ENCODE measurements at places on chromosomes 6 and 20.

DNA sequence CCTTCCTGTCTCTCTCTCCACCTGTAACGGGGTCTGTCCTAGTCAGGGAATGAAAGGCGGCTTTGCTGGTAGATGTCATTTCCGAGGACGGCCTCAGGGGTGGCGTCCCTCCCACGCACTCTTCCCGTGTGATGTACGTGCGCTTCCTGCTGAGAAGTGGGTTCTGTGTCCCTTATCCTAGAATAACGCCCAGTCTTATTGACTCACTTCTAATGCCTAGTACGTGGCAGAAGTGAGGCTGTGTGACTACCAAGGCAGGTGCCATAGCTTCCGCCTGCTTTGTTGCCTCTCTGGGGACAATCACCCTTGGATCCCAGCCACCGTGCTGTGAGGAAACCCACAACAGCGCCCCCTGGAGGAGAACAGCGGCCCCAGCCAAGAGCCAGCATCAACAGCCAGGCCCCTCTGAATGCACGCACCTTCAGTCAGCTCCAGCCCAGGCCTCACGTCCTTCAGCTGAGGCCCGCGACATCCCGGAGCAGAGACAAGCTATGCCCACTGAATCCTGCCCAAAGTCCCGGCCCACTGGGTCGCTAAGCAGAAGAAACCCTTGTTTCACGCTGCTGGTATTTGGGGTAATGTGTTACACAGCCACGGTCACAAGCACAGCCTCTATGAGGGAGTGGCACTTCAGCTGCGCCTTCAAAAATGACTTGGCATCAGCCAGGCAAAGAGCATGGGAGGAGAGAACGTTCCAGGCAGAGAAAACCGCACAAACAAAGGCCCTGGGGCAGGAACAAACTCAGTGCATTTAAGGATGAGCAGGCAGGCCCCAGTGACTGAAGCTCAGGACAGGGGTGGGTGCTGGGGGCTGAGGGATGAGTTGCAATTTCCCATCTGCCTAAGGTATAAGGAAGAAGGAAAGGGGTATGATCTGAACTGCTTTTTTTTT, 224.2 kb downstream of the NFATC2 start:
- peak; percentile 61 for DNase-seq

GRCh38 chr6:69422475-69422874, 374.3 kb downstream of the LMBRD1 start:
- no peak for DNase-seq

DNA sequence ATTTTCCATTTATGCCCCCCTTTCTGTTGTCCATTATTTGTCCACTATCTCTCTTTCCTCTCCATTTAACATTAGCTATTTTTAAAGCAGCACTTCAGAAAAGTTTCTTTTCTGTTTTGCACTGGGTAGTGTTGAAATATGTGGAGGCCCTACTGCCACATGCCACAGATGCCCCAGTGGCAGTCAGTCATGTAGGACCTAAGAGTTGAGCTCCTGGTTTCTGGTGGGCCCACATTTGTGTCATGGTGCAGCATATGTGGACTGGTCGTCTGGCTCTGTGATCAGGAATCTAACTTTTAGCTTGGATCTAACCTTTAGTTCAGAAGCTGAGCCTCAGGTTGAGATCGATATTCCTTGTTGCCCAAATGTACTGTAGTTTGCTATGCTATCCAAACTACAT, 54.8 kb downstream of the HFE start:
- no peak for DNase-seq

- no peak for DNase-seq
These were observed 148.7 kb downstream of the PRL start for GRCh38 chr6:22147921-22148776.

DNA sequence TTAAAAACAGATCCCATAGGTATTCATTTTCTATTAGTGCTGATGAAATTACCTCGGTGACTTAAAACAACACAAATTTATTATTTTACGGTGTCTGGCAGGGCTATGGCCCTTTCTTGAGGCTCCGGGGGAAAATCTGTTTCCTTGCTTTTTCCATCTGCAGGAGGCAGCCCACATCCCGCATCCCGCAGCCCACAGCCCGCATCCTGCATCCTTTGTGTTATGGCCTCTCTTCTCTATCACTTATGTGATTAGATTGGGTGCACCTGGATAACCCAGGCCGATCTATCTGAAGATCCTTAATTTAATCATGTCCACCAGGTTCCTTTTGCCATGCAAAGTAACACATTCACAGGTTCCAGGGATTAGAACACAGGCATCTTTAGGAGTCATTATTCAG, 407.8 kb downstream of the CDC5L start:
- DNase-seq, result no peak

GRCh38 chr6:90701146-90701781, 114.4 kb upstream of the MAP3K7 start:
- DNase-seq, result no peak

- no peak for DNase-seq
These were observed 14.4 kb upstream of the RIPPLY2 start for GRCh38 chr6:83838727-83839126.

- no peak for DNase-seq
These were observed 317.1 kb downstream of the PLCB1 start for GRCh38 chr20:8449123-8449522.

DNA sequence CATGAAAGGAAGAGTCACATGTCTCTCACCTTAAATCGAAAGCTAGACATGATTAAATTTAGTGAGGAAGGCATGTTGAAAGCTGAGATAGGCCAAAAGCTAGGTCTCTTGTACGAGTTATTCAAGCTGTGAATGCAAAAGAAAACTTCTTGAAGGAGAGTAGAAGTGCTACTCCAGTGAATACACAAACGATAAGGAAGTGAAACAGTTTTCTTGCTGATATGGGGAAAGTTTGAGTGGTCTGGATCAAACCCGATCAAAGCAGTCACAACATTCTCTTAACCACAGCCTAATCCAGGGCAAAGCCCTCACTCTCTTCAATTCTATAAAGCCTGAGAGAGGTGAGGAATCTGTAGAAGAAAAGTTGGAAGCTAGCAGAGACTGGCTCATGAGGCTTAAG, 1.9 kb upstream of the TPD52L1 start:
- no peak for DNase-seq

DNA sequence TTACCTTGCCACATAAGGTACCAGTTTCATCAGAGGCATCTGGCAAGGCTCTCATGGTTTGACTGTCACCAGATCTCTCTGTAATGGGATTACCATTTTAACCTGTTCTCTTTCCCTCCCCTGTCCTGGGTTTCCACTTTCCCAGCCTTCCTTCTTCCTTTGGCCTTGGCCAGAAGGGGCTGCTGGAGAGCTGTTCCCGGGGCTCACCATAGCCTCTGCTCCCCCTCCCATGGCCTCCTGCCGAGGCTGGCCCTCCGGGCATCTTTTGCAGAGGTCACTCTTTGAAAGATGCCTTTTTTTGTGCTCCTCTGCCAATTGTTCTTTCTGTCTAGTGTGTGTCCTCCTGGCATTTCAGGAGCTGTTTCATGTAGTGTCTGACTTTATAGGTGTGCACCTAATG, 100.7 kb upstream of the SCP2D1 start:
- DNase-seq, result no peak

DNA sequence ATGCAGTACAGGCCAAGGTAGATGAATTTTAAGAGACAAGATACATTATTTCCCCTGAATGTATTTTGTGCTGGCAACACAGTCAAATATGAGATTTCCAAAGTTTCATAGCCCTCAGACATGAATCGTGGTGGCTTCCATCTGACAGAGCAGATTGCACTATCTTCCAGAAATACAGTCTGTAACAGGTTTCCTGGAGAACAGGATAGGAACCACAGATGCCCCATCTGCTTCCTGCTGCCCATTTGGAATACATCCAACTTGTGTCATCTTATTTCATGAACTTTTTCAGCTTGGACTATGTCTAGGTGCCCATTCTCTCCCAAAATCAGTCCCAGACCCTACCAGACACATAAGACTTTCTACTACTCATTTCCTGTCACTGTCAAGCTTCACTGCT, 426.0 kb downstream of the KIF16B start:
- no peak for DNase-seq

DNA sequence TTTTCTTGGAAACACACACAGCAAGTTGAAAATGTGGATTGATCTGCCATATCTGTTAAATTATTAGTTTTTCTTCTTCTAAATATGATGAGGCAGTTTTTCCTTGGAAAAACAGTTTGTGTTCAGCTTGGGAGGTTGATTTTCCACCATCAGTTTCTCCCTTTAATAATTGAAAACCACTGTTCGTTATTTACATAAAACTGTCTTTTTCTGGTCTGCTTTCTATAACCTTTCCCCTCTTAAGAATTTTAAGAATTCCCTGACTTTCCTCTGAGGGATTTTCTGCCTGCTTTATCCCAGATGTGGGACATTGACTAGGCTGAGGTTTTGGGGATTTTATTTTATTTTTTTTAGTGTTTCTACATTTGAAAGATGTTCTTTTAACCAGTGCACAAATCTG, 27.2 kb downstream of the DSE start:
- no peak for DNase-seq

DNA sequence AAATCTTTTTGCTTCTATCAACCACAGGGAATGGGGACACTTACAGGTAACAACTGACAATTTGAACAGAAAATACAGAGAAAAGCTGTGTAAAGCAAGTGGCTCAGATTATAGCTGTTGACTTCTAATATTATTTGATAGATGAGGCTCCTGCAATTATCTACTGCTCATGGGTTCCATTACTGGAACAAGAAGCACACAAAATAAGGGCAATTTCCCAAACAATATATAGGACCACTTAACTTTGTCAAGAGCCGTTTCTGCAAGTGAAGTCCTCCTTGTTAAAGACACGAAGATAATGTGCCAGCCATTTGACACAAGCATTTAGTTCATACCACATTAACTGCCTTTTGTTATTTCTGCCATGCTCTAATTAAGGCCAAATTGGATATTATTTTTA, 315.5 kb upstream of the ARID1B start:
- DNase-seq, result no peak

DNA sequence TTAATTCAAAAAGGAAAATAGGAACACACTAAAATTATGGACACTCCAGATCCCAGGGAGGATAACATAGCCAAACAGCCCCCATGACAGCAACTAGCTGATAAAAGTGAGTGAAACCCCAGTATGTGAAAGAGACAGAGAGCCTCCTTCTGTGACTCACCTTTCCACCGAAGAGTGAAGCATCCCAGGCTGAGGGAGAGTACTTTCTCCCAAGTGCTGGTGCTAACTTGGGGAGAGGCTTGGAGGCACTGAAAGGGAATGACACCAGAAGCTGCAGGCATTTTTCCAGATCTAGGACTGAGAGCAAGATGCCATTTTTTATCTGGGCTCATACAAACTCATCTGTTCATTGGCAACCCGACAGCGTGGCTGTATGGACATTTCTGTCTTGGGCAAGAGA, 339.8 kb downstream of the HTR1B start:
- no peak for DNase-seq

- no peak for DNase-seq
These were observed 95.5 kb downstream of the F13A1 start for GRCh38 chr6:6224933-6225486.

- no peak for DNase-seq
These were observed 21.2 kb upstream of the PYGB start for GRCh38 chr20:25226433-25227316.

- DNase-seq, result no peak
These were observed 6.2 kb upstream of the LMBRD1 start for GRCh38 chr6:69802995-69803394.

DNA sequence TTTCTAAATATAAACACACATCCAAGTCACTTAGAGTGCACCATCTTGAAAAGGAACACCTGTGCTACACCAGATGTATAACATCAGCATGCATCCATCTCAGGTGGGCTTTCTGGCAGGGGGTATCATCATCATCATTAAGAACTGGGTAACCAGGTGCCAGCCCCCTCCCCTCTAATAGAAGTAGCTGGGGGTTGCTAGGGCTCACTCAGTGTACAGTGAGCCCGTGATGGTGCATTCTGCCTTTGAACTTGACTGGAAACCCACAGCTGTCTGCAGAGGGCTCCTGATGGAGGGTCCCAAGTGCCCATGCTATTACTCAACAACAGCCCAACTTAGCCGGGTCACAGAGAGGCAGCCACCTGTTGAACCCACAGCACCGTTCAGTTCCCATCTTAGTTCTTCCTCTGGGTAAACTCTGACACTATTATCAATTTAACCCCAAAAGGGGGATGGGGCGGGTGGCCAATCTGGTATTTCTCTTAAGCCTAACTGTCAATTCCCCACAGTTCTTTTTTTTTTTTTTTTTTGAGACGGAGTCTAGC, 32.7 kb upstream of the CCND3 start:
- DNase-seq, result no peak

GRCh38 chr6:56951049-56951831, 3.7 kb upstream of the BEND6 start:
- DNase-seq, result no peak

- no peak for DNase-seq
These were observed 130.0 kb upstream of the GMDS start for GRCh38 chr6:2375443-2375842.

- DNase-seq, result no peak
These were observed 6.6 kb upstream of the WFDC2 start for GRCh38 chr20:45462711-45463509.

- no peak for DNase-seq
These were observed 15.0 kb downstream of the DUSP22 start for GRCh38 chr6:307065-307814.

- DNase-seq, result no peak
These were observed 216.0 kb downstream of the SAMD5 start for GRCh38 chr6:147724454-147724853.

DNA sequence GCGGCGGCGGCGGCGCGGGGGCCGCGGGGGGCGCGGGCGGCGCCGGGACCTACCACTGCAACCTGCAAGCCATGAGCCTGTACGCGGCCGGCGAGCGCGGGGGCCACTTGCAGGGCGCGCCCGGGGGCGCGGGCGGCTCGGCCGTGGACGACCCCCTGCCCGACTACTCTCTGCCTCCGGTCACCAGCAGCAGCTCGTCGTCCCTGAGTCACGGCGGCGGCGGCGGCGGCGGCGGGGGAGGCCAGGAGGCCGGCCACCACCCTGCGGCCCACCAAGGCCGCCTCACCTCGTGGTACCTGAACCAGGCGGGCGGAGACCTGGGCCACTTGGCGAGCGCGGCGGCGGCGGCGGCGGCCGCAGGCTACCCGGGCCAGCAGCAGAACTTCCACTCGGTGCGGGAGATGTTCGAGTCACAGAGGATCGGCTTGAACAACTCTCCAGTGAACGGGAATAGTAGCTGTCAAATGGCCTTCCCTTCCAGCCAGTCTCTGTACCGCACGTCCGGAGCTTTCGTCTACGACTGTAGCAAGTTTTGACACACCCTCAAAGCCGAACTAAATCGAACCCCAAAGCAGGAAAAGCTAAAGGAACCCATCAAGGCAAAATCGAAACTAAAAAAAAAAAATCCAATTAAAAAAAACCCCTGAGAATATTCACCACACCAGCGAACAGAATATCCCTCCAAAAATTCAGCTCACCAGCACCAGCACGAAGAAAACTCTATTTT, 2.0 kb downstream of the FOXC1 start:
- no peak for DNase-seq

DNA sequence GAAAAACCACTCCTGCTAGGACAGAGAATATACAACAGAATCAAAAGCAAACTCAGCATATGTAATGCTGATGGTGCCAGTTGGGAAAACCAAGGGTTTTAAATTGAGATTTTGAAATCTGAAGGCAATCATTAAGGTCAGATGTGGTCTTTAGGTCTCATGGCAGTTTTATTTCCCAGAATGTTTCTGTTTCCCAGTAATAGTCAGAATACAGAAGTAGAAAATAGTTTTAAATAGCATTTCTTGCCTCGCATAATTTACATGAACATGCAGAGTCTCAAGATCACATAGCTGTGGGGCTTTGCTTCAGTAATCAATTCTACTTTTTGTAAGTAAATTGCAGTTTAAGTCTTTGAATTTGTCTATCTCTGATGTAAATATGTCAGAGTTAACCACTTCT, 58.1 kb downstream of the RNF144B start:
- DNase-seq, result no peak

- DNase-seq, result no peak
These were observed 191.0 kb downstream of the BACH2 start for GRCh38 chr6:90105506-90106170.

Measured in stimulated activated CD4-positive, alpha-beta T cell treated with anti-CD3 and anti-CD28 coated beads, Interleukin-4, amount 100 ng/mL, for 24 hours (primary cell).